ENCODE measurements at places on chromosomes 11 and 22.

GRCh38 chr22:33841281-33842005 lies 78.8 kb downstream of the LARGE1 start:
- no peak for DNase-seq

- DNase-seq, result no peak
These were observed 46.7 kb upstream of the PARVG start for GRCh38 chr22:44133901-44134571.

- peak; percentile 70 for DNase-seq
These were observed 1.0 kb downstream of the MN1 start for GRCh38 chr22:27800250-27801201.

GRCh38 chr11:114082415-114082748 lies 22.9 kb downstream of the ZBTB16 start:
- no peak for DNase-seq

GRCh38 chr11:85431319-85431718 lies 195.8 kb downstream of the DLG2 start:
- no peak for DNase-seq

- DNase-seq, result peak; percentile 19
These were observed 20.5 kb upstream of the IL17REL start for GRCh38 chr22:50032941-50033601.

DNA sequence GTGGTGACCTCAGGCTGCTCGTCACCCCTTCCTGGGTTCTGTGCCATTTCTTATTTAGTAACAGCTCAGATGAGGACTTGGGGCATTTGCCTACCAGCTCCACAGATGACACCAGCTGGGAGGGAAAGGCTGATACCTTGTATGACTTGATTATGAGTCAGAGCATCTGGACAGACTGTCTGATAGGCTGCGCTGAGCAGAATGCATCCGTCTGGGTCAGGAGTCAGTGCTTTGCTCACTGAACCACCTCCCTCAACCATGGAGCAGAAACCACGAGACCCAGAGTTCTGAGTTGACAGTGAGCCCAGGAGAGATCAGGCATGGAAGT lies 6.8 kb downstream of the ST14 start:
- DNase-seq, result peak; percentile 46

GRCh38 chr11:120974965-120975364 lies 48.9 kb upstream of the TBCEL start:
- DNase-seq, result no peak

GRCh38 chr11:20873054-20873453 lies 203.7 kb downstream of the NELL1 start:
- peak; percentile 64 for DNase-seq

GRCh38 chr11:19800162-19800561 lies 87.5 kb downstream of the NAV2 start:
- DNase-seq, result no peak

DNA sequence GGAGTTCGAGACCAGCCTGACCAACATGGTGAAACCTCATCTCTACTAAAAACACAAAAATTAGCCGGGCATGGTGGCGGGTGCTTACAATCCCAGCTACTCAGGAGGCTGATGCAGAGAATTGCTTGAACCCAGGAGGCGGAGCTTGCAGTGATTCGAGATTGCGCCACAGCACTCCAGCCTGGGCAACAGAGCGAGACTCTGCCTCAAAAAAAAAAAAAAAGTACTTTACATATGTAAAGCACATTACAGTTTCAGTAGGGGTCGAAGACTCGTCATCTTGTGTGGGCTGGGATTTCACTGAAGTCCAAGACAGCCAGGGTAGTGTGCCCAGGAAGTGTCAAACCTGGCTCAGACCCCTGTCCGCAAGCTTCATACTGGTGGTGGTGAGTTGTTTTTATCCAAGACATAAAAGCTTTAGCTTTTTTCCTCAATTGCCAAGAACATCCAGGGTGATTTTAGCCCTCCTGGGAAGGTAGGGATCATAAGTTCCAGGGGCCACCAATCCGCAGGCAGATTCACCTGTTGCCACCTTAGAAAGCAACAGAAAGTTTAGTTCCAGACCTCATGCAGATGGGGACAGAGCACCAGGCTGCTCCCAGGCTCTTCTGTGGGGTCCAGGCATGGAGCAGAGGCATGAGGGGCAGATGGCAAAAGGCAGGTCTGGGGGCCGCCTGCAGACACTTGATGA lies 21.6 kb upstream of the ADORA2A start:
- DNase-seq, result no peak

GRCh38 chr11:33699515-33700062 lies 1.0 kb downstream of the C11orf91 start:
- DNase-seq, result no peak

GRCh38 chr11:64052938-64053622 lies 17.3 kb downstream of the FLRT1 start:
- DNase-seq, result no peak

DNA sequence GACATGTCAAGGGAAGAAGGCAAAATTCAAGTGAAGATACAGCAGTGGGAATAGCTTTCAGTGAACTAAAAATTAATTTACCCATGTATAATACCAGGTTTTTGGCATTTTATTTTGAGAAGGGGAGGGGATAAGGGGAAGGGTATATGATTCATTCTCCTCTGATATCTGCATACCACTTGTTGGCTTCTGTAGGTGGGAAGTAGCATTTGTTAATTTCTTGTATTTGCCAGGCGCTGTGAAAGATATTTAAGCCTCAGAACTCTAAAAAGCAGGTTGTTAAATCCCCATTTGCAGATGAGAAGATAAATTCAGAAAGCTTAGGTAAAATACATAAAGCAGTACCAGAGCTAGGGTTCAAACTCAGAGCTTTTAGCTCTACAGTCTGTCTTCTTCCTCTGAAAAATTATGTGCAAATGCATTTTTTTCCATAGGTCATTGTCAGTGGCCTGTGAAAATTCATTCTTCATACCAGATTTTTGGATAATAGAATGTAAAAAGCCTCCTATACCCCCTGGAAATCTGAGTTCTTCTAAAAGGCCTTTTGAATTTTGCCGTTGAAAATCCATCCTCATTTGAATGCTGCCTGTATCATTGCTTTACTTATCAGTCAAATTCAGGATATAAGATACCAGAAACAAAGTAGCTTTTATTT lies 221.3 kb downstream of the DDX10 start:
- DNase-seq, result no peak

DNA sequence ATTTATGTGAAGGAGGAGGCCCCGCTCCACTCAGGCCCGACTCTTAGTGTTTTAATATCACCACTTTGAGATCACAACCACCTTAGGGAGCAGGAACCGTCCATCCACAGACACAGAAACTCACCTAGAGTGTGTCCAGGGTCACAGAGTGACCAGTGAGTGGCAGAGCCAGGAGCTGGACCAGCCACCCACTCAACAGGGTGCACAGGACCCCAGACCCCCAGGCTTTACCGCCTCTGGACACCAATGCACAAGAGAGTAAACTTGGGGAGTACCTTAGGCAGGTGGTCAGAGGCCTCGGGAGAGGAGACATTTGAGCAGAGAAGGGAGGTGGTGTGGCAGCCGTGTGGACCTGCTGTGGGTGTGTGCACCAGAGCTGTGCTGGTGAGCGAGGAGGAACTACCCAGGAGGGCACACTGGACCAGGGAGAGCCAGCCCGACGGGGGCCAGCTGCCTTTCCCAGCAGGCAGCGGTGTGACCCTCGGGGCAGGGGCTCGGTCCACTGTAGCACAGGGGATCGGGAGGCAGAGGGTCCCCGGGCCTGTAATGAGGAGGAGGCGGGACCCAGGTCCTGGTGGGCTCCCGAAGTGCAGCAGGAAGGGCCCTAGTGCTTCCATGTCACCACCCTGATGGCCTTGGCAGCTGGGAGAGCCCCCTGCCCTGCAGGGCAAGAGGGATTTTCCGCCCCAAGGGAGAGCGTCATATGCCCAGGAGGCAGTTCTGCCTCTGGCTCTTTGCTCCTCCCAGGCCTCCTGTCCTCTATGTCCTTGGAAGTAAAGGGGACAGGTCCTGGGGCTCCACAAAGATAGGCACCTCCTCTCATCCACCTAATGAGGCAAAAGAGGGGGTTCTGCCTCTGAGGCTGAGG lies 7.5 kb upstream of the NLRP6 start:
- DNase-seq, result no peak

DNA sequence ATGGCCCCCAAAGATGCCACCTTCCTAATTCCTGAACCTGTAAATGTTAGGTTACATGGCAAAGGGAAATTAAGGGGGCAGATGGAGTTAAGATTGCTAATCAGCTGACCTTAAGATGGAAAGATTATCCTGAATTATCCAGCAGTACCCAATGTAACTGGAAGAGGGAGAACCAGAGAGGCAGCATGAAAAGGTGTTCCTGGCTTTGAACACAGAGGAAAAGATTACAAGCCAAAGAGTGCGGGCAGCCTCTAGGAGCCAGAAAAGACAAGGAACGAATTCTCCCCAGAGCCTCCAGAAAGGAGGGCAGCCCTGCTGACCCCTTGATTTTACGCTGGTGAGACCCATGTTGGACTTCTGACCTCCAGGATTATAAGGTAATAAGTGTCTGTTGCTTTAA lies 15.1 kb upstream of the THRSP start:
- no peak for DNase-seq

- DNase-seq, result no peak
These were observed 1008.4 kb downstream of the BRD1 start for GRCh38 chr22:48819232-48819631.

DNA sequence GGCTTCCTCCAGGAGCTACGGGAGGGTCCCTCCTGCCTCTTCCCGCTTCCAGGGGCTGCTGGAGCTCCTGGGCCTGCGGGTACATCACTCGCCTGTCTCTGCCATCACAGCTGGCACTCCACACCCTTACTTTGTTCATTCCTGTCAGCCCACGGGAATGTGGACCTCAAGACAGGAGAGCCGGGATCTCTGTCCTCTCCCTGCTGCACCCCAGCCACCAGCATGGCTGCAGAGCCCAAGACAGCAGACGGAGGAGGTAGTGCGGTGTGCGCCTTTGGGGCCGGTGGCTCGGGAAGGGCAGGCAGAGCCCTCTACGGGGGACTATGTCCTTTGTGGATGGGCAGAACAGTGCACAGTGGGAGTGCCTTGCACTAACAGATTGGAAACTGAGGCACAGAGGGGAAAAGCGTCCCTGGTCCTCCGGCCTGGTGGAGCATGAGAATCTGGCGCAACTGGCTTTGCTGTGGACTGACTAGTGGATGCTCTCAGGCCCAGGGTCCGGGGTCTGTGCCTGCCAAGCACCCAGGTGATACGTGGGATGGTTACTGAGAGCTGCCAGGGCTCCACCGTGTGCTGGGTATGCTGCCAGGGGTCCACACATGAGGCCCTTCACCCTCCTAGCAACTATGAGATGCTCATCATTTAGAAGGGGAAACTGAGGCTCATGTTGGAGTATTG lies 47.3 kb downstream of the IGF2 start:
- DNase-seq, result no peak

Data from SK-N-SH (cell line).